T-helper 9 cell (primary cell): ENCODE measurements at places on chromosomes 2 and 18.
A peak's percentile ranks its signal among the peaks of the same experiment; 100 is the strongest.

DNA sequence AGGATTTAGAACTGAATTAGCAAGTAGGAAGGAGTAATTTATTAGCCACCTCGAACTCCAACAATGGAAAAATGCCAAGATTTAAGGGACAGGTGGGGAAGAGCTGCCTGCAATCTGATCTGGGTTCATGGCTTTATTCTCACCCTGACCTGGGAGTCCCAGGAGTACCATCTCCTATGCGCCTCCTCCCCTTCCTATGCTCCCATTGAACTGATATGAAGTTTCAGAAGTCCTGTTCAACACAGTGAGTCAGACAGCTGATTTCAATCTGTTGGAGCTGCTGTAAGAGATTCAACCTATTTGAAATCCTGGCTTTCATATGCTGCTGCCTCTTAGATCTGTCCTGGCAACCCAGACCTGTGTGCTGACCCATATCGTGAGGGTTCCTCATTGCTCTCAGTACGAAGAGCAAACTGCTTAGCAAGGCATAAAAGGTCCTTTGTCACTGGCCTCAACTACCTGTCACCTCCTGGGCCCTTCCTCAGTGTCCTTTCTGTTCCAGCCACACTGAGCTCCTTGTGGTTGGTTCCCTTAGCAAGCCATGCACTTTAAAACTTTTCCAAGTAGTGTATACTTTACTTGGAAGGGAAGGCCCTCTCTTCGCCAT, 15.9 kb upstream of the CD28 start:
- no peak for DNase-seq

- DNase-seq, result no peak
Observed at GRCh38 chr18:30754846-30755245, 287.7 kb downstream of the DSC3 start.

DNA sequence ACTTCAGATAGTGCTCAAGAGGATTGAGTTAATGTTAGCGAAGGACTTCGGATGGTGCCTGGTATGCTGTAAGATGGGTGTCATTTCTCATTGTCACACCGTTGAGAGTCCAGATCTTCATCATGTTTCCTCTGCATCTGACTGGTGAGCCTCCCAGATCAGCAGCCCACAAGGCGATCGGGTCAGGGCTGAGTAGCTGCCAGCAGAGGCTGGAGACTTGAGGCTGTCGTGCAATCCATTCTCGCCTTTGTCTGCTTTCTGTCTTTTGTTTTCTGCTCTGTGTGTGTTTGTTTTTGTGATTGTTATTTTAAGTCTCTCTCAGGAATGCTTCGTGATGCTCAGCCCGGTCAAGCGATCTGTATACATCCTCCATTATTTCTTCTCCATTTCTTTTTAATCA, 95.8 kb downstream of the TGOLN2 start:
- DNase-seq, result no peak

GRCh38 chr2:230602562-230603230, 109.9 kb upstream of the CAB39 start:
- peak; percentile 29 for DNase-seq

GRCh38 chr2:50116096-50117010, 915.6 kb downstream of the NRXN1 start:
- DNase-seq, result no peak

DNA sequence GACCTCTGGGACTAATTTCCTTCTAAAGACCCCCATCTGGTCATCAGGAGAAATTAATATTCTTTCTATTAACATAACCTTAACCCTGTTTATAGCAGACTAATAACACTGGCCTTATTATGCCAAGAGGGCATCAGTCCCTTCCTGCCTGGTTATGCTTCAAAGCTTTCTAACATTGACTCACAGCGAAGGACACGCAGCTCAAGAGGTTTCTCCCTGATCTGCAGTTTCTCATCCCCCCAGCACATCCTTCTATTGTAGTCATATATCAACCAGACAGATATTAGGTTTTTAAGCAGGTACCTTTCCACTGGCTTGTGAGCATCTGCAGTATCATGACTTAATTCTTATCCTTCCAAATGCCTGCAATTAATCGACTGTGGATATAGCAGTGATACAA, 100.0 kb upstream of the CXCR4 start:
- DNase-seq, result no peak

DNA sequence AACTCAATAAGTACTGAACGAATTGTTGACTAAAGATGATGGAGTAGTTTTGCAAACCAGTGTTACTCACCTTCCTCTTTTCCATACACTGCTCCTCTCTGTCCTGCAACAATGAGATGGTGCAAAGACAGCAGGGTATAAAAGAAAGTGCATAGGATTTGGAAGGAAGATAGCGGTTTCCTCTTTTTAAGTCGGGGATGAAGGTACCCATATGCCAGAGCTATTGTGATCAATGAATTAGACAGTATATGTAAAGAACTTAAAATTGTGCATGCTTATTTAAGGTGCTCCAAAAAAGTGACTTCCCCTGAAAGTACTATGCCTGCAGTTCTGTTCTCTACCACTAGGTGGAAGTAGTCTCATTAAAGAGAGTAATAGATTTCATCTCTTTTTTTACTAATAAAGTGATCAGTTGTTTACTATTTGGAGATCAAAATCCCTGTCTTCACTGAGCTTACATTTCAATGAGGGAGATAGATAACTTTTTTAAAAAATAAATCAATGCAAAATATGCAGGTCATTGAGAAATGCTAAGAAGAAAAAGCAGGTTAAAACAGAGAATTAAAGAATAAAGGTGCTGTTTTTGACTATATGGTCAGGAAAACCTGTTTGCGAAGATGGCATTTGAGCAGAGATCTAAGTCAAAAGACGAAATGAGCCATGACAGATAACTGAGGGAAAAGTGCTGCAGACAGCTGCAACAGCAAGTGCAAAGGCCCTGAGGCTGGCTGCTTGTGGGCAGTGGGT, 339.7 kb upstream of the SLC14A2 start:
- DNase-seq, result no peak

- DNase-seq, result no peak
Observed at GRCh38 chr2:168948621-168949212, 47.6 kb downstream of the G6PC2 start.

DNA sequence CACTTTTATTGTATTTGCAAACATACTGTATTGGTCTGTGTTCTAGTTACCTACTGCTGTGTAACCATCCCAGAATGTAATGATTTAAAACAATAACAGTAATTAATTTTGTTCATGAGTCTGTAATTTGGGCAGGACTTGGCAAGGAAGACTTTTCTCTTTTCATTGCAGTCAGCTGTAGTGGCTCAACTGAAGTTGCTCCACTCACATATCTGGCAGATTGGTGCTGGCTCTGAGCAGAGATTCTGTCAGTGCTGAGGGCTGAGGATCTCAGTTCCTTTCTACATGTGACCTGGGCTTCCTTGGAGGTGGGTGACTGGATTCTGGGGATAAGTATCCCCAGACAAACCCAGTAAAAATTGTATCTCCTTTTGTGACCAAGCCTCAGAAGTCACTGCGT, 26.6 kb downstream of the PTPN4 start:
- no peak for DNase-seq

GRCh38 chr2:71603311-71603811, 150.0 kb downstream of the DYSF start:
- DNase-seq, result no peak

DNA sequence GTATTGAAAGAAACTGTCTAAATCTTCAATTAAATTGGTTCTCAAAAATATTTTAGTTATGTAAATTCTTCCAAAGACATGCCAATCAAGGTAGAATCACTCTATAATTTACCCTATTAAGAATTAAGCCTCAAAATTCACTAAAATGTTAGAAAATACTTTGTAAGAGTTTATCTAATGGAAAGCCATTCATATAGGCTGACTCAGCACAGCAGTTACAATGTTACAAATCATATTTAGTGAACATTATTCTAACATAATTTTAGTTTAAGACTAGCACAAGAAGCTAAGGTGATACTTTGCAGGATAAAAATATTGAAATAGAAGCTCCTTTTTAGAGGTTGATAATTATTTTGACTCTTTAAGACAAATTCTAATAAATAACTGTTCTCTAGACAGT, 137.0 kb downstream of the ZNF385B start:
- no peak for DNase-seq

DNA sequence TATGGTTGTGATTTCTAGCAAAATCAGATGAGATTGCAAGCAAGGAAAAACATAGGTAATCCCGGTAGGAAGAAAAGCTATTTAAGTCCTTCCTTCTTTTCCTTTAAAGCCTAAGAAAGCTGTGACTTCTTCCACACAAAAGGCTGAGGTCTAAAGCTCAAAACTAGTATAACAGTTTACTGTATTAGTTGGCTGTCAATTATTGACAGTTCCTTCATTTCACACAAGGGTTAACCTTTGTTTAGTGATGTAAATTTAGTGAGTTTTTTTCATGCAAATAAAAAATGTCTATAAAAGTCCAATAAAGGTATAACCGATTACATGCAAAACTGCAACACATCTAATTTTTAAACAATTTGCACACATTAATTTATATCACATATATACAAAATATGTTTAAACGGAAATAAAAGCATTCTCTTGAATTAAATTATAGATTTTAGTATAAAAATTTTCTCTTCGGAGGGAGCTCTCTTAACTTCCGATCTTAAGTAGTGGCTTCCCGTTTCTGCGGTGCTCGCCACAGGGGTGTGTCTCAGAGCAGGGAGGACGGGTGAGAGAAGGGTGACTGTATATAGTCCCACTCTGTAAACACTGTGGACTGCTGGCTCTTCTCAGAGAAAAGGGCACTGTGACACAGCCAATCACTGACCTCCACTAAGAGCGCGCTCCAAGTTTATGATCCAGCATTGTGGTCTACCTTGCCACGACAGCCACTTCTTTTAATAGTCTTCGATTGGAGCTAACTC, 33.4 kb downstream of the TTR start:
- no peak for DNase-seq

DNA sequence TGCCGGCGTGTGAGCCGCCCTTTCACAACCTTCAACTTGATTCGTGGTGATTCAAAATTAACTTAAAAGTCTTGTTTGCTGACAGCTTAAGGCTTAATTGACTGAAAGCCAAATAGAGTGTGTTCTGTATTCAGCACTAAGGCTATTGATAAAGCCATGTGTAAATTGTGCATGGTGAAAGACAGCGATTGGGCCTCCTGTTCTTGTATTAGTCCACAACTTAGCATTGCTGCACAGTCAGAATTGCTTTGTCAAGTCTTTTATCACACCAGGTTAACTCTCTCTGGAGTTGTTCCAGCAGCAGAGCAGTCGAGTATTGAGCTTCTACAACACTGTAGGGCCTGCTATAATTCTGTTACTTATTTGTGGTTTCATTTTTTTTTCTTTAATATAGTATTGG, 210.1 kb downstream of the WDR7 start:
- DNase-seq, result no peak

DNA sequence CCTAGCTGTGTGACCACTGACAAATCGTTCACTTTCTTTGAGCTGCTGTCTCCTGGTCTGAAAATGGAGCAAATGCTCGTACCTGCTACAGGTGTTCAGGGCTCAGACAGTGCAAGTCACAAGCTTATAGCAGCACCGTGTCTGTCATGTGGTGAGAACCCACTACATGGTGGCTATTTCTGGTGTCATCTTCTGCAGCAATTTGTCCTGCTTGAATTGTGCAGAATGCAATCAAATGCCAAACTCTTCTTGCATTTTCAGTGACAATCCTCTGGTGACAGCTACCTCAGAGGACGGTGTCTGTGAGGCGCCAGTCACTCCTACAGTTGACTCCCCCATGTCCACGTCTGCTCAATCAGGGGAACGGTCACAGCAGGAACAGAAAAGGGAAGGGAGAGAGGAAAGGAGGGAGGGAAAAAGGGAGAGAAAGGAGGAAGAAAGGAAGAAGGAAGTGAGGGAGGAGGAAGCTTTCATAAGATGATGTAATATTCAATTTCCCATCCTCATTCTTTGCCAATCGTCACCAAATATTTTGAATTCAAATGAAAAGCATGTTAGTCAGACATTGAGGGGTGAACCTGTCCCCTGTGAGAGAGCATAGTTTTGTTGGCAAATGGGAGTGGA, 122.2 kb downstream of the BCL2 start:
- DNase-seq, result no peak

- no peak for DNase-seq
Observed at GRCh38 chr2:40668425-40668824, 216.5 kb upstream of the SLC8A1 start.

GRCh38 chr2:127025359-127026166, 81.4 kb downstream of the BIN1 start:
- DNase-seq, result peak; percentile 55

DNA sequence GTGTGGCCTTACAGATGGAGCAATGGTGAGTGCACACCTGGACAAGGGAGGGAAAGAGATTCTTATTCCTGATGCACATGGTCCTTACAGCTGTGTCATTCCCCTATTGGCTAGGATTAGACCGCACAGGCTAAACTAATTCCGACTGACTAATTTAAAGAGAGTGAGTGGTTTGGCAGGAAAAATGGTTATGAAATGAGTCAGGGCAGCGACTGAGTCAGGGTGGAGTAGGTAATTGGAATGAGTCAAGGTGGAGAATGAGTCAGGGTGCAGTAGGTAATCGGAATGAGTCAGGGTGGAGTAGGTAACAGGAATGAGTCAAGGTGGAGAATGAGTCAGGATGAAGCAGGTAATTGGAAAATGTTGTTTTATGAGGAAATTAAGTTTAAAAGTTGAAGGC, 1353.7 kb upstream of the LRRTM1 start:
- DNase-seq, result no peak

GRCh38 chr2:16198166-16198912, 258.0 kb downstream of the MYCN start:
- no peak for DNase-seq

DNA sequence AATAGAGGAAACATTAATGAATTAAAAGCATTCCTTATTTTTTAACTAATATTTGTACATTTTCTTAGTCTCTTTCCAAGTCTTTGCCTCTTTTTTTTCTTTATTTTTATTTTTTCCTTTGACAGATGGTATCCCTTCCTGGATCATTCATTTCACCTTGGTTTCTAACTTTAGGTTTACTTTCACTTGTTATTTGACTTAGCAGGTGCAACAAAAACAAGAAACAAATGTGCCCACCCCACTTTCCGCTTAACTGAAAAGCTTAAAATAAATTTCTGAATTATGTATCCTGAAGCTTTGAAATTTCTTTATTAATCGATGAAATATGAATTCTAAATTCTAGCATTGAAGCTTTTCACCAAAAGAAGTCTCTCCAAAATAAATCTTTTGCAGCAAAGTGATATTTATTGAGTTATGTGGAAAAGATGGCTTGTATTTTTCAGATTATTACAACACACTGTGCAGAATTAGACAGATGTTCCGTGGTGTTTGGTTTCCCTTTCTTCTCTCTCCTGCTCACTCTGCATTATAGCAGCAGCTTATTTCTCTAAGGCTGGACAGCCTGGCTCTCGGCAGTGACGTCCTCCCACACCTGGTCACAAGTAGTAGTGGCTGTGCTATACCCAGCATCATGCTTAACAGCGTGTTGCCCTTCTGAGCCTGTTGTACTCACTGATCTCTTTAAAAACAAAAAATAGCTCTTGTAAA, 99.1 kb upstream of the ZNF397 start:
- DNase-seq, result no peak

DNA sequence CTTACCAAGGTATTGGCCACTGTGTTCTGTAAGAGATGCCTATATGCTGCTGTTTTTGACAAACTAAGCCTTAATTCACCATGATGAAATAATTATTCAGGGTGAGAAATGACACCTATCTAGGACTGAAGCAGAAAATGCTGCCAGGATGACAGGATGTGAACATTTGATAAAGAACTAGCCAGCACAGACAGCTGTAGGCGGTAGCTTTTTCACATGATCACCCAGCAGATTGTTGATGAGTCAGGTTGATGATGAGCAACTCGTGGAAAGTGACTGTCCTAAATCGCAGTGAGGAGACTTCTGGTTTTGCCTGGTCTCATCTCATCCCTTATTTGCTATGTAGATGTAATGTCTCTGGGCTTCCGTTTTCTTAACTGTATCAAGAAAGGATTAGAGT, 144.1 kb downstream of the PRPF40A start:
- DNase-seq, result no peak
